ENCODE measurements at places on chromosomes 7 and 10. TPM values are rescaled to one million over a fixed set of nuclear protein-coding genes. Genes with fewer than 3 reads are reported as not detected.

GRCh38 chr7:1533255-1533546 is 2.7 kb downstream of the MAFK start:
- H3K4me1 ChIP-seq: peaks cover 40% of the 10 kb centered on the region
- no peaks in the 10 kb centered on the region for H3K36me3 ChIP-seq
- H3K27ac ChIP-seq: peak overlapping the region; percentile 89

The DRGX gene
- polyA plus RNA-seq: not detected

The LRRN3 gene
- 58.6 TPM for polyA plus RNA-seq

The DNAH11 gene
- polyA plus RNA-seq: 5.4 TPM

- no peak for DNase-seq
- no peak overlapping the region for H3K4me3 ChIP-seq
- no peak overlapping the region for H3K27ac ChIP-seq
- H3K36me3 ChIP-seq: no peaks in the 10 kb centered on the region
- H3K4me1 ChIP-seq: peaks cover 44% of the 10 kb centered on the region
These were observed 46.5 kb upstream of the MSMB start for GRCh38 chr10:46092524-46093081.

The HTR5A gene
- not detected for polyA plus RNA-seq

DNA sequence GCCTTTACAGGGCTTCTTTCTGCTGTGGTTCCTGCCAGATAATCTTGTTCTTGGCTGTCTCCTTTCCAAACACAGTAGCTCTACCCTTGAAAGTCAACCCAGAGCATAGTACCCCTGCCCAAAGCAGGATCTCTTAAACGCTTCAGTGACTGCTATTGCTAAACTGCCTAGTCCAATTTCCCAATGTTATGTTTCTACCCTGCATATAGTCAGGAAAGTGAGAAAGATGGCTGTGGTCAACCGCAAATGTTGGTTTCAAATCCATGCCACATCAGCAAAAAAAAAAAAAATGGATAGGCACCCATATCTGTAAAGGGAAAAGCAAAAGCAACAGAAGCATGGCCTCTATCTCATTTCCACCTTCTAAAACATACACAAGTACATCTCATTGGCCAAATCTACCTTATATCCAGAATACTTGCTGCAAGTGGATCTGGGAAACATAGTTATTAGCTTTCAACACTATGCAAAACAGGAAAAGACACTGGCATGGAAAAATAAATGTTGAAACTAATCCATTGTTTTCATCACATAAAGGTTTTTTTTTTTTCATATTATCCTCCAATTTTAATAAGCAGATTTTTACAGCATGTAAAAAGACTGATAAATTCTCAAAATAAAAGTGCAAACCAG is 59.8 kb downstream of the DNAJC1 start:
- DNase-seq: no peak
- H3K4me3 ChIP-seq: no peak overlapping the region
- no peak overlapping the region for H3K27ac ChIP-seq
- no peaks in the 10 kb centered on the region for H3K4me1 ChIP-seq
- H3K36me3 ChIP-seq: no peaks in the 10 kb centered on the region

The GPER1 gene
- polyA plus RNA-seq: 5.4 TPM

DNA sequence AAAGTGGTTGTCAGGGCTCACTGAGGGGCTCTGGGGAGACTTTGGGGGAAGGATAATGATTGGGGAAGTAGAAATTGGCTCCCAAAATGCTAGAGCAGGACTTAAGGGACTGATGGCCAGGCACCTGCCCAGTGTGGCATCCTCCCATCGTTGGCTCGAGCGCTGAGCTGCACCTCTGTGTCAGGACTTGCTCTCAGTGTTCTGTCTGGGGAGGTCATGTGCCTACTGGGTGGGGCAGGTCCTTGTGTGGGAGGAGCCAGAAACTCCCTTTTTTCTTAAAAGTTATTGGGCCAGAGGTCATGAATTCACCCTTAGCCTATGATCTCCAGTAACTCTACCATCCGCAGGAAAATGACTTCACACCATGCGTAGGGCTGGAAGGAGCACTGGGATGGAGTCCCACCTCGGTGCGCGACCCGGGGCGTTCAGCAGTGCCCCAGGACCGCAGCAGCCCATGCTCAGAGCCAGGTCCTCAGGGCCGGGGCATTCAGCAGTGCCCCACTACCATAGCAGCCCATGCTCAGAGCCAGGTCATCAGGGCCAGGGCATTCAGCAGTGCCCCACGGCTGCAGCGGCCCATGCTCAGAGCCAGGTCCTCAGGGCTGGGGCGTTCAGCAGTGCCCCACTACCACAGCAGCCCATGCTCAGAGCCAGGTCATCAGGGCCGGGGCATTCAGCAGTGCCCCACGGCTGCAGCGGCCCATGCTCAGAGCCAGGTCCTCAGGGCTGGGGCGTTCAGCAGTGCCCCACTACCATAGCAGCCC is 221.9 kb downstream of the EBF3 start:
- H3K4me3 ChIP-seq: no peak overlapping the region
- H3K27me3 ChIP-seq: no peaks in the 10 kb centered on the region
- no peak overlapping the region for H3K27ac ChIP-seq
- H3K36me3 ChIP-seq: no peaks in the 10 kb centered on the region

DNA sequence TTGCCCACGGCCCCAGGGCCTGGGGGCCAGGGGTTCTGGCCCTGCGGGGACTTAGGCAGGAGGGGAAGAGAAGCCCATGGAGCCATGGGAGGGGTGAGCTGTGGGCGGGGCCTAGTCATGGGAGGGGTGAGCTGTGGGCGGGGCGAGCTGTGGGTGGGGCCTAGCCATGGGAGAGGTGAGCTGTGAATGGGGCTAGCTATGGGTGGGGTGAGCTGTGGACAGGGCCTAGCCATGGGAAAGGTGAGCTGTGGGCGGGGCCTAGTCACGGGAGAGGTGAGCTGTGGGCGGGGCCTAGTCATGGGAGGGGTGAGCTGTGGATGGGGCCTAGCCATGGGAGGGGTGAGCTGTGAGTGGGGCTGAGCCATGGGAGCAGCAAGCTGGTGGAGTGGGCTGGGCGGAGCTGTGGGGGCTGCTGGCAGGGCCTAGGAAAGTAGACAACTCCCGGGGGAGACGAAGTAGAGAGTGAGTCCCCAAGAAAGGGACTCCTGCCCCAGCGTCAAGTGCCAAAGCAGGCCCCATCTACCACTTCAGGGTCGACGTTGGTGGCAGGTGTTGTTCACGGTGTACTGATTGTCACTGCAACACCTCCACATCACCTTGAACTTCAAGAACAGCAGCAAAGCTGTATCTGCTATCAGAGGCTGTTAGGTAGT is 19.2 kb upstream of the TTYH3 start:
- H3K36me3 ChIP-seq: no peaks in the 10 kb centered on the region
- no peaks in the 10 kb centered on the region for H3K27me3 ChIP-seq
- H3K4me3 ChIP-seq: no peak overlapping the region
- no peak overlapping the region for H3K27ac ChIP-seq
- no peak for DNase-seq
- H3K4me1 ChIP-seq: peaks cover 18% of the 10 kb centered on the region

The CAMK2G gene
- polyA plus RNA-seq: 31.5 TPM

The UPK3B gene
- 30.1 TPM for polyA plus RNA-seq

- H3K4me1 ChIP-seq: peaks cover 6% of the 10 kb centered on the region
- no peaks in the 10 kb centered on the region for H3K36me3 ChIP-seq
- no peak for DNase-seq
- H3K4me3 ChIP-seq: no peak overlapping the region
- no peak overlapping the region for H3K27ac ChIP-seq
These were observed 18.8 kb upstream of the KLRG2 start for GRCh38 chr7:139502226-139502625.

DNA sequence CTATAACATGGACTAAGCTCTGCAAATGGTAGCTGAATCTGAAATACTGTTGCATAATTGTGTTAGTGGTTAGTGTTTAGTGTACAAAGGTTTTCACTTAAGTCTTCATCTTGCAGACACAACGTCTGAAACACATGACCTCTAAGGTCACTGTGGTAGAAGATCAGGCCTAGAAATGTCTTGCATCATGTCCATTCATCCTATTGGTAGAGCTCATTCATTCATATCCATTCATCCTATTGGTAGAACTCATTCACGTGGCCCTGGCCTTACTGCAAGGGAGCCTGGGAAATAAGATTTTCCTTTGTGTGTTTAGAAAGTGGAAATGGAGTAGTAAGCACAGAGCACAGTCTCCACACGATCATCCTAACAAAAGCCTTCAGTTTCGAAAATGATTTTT is 485.8 kb downstream of the PLXNA4 start:
- no peaks in the 10 kb centered on the region for H3K36me3 ChIP-seq
- H3K27ac ChIP-seq: no peak overlapping the region
- no peaks in the 10 kb centered on the region for H3K4me1 ChIP-seq

DNA sequence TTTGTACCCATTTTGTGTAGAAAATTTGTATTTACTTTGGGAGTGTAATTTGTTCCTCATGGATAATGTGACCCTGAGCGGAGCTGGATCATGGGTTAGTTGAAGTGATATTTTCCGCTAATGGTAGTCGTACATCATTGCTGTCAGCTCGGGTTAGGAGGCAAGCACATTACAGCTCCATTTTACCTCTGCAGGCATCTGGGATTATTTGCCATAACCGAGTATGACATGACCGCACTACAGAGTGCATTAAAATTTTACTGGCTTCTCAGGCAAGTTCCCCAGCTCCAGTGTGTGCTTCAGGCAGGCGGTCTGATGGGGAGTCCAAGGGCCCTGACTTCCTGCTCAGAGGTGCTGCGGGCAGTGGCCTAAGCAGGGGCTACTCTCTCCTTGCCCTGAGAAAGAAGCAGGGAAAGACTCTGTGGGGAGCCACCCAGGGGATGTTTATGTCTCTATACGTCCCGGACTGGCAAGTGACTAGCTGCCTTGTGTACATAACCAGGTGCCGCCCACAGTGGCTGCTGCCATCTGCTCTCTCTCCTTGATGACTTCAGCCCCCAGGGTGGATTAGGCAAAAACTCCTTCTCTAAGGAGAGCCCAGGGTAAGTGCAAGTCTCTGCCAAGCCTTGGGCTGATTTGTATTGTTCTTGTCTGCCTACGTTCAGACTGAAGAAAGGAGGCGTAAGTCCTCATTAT is 685.3 kb upstream of the GALNT17 start:
- H3K27ac ChIP-seq: no peak overlapping the region
- DNase-seq: no peak
- no peak overlapping the region for H3K4me3 ChIP-seq

- no peak overlapping the region for H3K4me3 ChIP-seq
- no peak overlapping the region for H3K27ac ChIP-seq
- H3K36me3 ChIP-seq: no peaks in the 10 kb centered on the region
- no peak for DNase-seq
- H3K4me1 ChIP-seq: no peaks in the 10 kb centered on the region
These were observed 99.3 kb downstream of the ZNF248 start for GRCh38 chr10:37758074-37758473.

- no peaks in the 10 kb centered on the region for H3K36me3 ChIP-seq
- no peak overlapping the region for H3K27ac ChIP-seq
- peaks cover 7% of the 10 kb centered on the region for H3K27me3 ChIP-seq
- no peak overlapping the region for H3K4me3 ChIP-seq
- H3K4me1 ChIP-seq: no peaks in the 10 kb centered on the region
These were observed 319.4 kb upstream of the ZNF32 start for GRCh38 chr10:43968076-43968475.

GRCh38 chr10:110313674-110314073 is 9.0 kb upstream of the SMNDC1 start:
- no peak for DNase-seq
- H3K27me3 ChIP-seq: no peaks in the 10 kb centered on the region
- H3K4me1 ChIP-seq: no peaks in the 10 kb centered on the region
- H3K4me3 ChIP-seq: no peak overlapping the region
- no peaks in the 10 kb centered on the region for H3K36me3 ChIP-seq
- H3K27ac ChIP-seq: no peak overlapping the region

- peaks cover 8% of the 10 kb centered on the region for H3K4me1 ChIP-seq
- H3K27me3 ChIP-seq: no peaks in the 10 kb centered on the region
- no peaks in the 10 kb centered on the region for H3K36me3 ChIP-seq
- peak overlapping the region; percentile 34 for H3K27ac ChIP-seq
- DNase-seq: no peak
These were observed 63.8 kb downstream of the REEP3 start for GRCh38 chr10:63585041-63585440.

The ITGA8 gene
- polyA plus RNA-seq: 83.3 TPM
